ENCODE measurements at places on chromosomes 12 and 14.

GRCh38 chr14:95150910-95151309 lies 6.4 kb downstream of the DICER1 start:
- no peak for DNase-seq

- DNase-seq: peak; percentile 61
Measured at GRCh38 chr14:53539489-53540126, 386.5 kb upstream of the DDHD1 start.

DNA sequence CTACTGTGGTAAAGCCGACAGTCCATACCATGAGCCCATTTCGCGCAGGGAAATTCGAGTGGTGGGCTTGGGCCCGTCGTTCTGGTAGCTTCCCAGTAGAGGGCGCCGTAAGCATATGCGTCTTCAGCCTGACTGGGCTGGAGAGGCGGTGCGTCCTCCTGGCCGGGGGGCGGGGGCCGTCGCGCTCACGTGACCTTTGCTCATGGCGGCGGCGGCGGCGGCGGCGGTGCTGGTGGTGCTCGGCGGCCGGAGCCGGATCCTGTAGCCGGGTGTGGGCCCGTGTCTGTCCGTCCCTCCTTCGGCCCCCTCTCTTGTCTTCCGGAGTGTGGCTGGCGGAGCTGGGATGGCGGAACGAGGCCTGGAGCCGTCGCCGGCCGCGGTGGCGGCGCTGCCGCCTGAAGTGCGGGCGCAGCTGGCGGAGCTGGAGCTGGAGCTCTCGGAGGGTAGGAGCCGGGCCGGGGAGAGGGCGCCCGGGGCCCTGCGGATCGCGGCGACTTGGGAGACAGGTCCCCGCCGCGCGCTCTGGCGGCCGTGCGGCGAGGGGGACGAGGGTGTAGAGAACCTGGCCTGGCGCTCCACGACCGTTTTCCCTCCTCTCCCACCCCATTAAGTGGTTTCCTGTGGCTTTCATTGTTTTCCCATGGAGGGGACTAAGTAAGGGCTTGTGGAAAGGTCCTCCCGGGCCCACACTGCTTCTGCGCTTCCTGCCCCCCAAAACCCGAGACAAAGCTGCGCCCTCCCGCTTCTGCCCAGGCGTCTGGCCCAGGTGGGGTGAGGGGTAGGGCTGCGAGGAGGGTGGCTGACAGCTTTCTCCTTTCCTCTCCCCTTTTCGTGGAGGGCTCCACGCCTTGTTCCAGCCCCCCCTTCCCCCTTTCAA lies at the start of gene DIP2B:
TSS of gene DIP2B (plus strand) at position 188 of the 877 bp plus-strand sequence. CDS start at position 344, 156 bp downstream.
- peak; percentile 75 for DNase-seq

GRCh38 chr14:68757618-68758081 lies 35.2 kb downstream of the ZFP36L1 start:
- no peak for DNase-seq

- DNase-seq: no peak
Measured at GRCh38 chr14:59627011-59627520, 50.5 kb upstream of the CCDC175 start.

- peak; percentile 35 for DNase-seq
Measured at GRCh38 chr14:81464253-81465002, 64.3 kb upstream of the STON2 start.

GRCh38 chr12:108043750-108044533 lies 85.1 kb upstream of the WSCD2 start:
- no peak for DNase-seq

DNA sequence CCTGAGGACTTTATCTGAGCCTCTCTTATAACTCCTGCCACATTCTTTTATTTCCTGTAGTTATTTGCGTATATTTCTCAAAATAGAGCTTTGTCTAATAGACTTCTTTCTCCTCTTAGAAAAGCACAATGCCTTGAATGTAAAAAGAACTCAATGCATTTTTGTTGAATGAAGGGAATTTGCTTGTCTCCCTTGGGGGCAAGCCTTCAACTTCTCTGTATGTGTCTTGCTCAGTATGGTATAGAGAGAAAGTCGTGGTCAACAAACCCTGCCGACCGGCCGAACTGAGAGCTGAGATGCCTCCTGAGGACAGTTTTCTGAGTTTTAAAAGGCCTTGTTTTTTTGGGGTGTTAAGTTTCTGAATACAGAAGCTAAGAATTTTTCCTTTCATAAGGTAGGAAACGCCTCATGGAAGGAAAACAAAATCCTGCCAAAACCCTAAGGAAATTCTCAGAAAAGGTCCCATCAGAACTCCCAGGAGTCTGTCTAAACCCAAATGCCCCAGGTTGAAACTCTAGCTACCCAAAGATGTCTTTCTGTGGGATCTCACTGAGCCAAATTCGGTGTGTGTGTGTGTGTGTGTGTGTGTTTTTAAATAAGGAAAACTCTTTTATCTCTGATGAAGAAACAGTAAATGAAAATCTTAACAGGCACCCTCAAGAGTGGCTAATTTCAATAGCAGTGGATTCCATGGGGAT lies 136.6 kb downstream of the C12orf75 start:
- no peak for DNase-seq

DNA sequence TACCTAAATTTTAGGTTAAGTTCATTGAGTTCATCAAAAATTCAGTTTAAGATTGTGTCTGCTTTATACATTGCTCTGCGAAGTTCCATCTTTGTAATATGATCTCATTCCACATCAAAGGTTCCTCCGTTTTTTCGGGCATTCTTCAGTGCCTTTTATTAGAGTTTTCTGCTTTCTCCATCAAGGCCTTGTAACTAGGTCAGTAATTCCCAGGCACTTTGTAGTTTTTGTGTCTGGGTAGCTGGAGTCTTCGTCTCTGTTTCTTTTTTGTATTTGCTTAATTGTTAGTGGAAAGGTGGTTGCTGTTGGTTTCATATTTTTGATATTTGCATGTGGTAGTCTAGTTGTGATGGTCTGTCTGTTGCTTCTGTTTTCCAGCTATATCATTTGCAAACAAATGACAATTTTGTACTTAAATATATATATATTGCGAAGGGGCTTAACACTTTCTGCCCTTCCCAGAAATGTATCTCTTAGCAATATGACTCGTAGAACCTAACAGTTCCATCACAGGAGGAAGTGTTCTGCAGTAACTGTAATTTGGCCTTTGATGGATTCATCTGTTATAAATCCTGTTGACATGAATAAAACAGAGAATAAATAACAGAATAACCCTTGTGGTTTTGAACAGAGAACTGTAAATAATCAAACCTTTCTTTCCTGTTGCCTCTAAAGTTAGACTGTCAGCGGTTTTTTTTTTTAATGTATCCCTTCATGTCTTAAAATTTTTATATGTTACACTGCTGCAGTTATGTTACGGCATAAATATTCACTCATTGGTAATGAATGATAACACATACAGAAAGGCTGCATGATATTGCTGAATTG lies 88.4 kb upstream of the DYNC1H1 start:
- no peak for DNase-seq

- no peak for DNase-seq
Measured at GRCh38 chr14:21822109-21822508, 148.5 kb upstream of the OR4E1 start.

GRCh38 chr12:86148071-86148470 lies 108.1 kb downstream of the MGAT4C start:
- no peak for DNase-seq

- DNase-seq: no peak
Measured at GRCh38 chr14:80233470-80234089, 22.3 kb upstream of the DIO2 start.

DNA sequence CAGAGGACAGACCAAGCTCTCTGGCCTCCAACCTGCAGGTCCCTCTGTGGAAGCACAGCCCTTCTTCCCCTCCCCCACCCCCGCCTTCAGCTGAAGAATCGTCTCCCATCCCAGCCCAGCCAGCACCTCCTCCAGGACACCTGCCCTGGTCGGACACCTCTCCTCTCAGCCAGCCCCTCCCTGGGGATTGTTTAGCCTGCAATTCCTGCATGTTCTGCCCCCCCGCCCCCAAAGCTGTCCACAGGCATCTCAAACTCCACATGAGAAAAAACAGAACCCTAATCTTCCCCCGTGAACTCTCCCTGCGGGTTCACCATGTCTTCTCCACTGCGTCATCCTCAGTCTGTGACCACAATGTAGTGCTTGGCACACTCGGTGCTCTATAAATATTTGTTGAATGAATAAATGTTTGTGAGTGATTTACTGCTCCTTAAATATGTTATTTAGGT lies 24.1 kb downstream of the PRIMA1 start:
- DNase-seq: peak; percentile 4

- no peak for DNase-seq
Measured at GRCh38 chr14:101020834-101021370, 117.4 kb upstream of the RTL1 start.

DNA sequence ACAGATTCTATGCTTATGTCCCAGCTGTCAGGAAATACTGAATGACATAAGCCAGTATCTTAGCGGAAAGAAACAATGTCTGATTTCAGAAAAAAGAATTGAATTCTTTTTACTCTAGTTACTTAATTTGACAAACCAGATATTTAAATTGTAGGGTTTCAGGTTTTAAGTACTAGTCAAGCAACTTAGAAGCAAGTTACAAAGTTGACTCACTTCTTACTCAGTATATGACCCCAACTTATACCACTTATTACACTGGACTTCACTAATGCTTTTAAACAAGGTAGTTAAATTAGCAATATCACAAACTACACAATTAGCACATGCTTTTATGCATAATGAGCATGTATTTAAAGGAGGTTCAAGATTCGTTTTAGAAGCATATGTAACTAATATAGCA lies 7.1 kb downstream of the GMFB start:
- DNase-seq: no peak

- DNase-seq: peak; percentile 32
Measured at GRCh38 chr12:10331642-10332239, 24.1 kb downstream of the KLRD1 start.

DNA sequence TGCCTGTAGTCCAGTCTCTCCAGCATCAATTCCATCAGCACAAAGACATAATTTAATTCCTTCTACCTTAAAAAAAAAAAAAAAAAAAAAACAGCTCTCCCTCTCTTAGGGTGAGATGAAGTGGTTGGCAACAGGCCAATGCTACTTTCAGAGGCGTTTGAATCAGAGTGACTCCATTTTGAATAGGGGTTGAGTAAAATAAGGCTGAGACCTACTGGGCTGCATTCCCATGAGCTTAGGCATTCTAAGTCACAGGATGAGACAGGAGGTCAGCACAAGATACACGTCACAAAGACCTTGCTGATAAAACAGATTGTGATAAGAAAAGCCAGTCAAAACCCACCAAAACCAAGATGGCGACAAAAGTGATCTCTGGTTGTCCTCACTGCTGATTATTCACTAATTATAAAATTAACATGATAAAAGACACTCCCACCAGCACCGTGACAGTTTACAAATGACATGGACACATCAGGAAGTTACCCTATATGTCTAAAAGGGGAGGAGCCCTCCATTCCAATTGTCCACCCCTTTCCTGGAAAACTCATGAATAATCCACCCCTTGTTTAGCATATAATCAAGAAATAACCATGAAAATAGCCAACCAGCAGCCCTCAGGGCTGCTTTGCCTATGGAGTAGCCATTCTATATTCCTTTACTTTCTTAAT lies 6.9 kb upstream of the TCL1B start:
- DNase-seq: no peak

DNA sequence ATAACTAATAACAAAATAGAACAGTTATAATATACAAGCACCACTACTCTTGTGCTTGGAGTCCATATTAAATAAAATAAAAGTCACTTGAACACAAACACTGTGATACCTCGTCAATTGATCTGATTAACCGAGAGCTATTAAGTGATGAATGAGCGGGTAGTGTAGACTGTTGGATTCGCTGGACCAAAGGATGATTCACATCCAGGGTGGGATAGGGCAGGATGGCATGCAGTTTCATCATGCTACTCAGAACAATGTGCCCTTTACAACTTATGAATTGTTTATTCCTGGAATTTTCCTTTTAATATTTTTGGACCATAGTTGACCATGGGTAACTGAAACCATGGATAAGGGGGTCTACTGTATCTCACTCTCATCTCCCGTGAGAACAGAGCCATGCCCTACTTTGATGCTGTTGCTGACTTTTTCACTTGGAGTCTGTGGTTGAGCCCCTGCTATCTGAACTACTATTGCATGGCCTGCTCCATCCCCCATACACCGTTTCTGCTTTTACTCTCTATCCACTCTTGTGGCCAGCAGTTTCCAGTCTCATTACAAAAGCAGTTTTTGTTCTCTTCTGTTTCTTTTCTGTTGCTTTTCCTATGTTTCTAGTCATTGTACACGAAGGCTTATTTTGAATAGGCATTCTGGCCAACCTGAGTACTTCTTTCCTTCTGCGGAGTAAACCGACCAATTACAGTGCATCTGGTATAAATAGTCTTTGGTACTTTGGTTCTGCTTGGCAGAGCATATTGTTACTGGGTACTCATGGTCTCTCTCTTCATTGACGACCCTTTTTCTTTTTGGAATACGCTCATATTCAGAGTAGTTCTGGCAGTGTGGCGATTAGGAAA lies 12.2 kb downstream of the TMTC2 start:
- no peak for DNase-seq

DNA sequence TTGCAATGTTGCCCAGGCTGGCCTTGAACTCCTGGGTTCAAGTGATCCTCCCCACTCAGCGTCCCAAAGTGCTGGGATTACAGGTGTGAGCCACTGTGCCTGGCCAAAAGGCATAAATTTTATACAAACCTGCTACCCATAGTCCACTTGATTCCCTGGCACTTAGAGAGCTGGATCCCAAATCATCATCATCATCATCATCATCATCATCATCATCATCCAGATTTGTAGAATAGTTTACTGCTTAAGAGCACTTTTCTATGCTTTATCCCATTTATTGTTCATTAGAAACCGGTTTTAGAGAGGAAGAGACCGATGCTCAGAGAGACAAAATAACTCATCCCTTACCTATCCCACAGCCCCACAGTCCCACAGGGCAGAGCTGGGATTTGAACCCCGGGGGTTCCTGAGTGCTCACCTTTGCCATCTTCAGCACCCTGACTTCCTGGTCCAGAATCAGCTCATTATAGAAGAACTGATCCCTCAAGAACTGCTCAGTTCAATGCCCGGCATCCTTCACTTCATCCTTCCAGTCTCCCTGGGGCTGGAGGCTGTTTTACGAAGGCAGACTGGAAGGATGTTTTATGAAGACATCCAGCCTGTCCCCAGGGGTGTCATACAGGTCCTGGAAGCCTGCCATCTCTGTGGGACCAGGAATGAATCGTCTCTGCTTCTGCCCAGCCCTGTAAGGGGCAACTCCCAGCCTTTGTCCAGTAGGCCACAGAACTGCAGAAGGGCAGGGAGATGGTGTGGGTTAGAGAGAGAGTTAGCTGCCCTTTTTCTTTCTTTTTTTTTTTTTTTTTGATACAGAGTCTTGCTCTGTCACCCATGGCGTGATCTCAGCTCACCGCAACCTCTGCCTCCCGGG lies 20.2 kb upstream of the OASL start:
- no peak for DNase-seq

DNA sequence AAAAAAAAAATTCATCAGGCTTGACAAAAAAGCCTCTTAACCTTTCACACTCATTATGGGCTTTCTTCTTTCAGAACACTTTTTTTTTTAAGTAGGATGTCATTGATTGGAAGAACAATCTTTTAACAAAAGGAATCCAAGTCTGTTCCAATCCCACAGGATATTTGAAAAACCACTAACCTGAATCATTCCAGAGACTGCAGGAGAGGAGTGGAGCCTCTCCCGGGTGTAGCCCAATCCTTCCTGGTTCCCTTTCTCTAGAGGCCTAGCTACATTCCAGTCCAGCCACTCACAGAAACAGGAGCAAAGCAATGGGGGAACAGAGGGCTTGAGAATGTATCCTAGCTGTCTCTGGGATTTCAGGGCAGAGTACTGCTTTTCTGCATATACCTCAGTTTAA lies 4.3 kb downstream of the MFAP5 start:
- DNase-seq: peak; percentile 86

Data from fibroblast of skin of left quadriceps (primary cell).